CD4-positive, CD25-positive, alpha-beta regulatory T cell (primary cell): ENCODE measurements at places on chromosomes 13 and 19.

DNA sequence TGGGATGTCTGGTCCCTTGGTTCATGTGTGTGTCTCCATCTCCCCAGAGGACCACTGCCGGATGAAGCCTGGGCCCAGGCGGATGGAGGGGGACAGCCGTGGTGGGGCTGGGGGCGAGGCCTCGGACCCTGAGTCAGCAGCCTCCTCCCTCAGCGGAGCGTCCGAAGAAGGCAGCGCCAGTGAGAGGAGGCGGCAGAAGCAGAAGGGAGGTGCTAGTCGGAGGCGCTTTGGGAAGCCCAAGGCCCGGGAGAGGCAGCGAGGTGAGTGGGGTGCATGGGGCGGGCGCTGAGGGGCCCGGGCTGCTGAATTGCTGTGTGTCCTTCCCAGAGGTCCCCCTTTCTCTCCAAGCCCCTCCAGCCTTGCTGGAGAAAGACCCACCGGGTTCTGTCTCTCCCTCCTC, 3.2 kb downstream of the CCDC106 start:
- H3K4me3 ChIP-seq: no peak overlapping the region
- no peak for DNase-seq
- H3K27me3 ChIP-seq: no peaks in the 10 kb centered on the region
- no peak overlapping the region for H3K27ac ChIP-seq
- peaks cover 29% of the 10 kb centered on the region for H3K4me1 ChIP-seq
- H3K36me3 ChIP-seq: no peaks in the 10 kb centered on the region

GRCh38 chr19:35908010-35908441, at the start of gene TYROBP:
TYROBP (minus strand) TSS chr19:35908295; CDS start chr19:35908228, 67 bp downstream.
- no peak for DNase-seq
- H3K4me1 ChIP-seq: peaks cover 18% of the 10 kb centered on the region
- H3K36me3 ChIP-seq: no peaks in the 10 kb centered on the region
- no peak within 1 kb of the TSS for H3K27ac ChIP-seq

DNA sequence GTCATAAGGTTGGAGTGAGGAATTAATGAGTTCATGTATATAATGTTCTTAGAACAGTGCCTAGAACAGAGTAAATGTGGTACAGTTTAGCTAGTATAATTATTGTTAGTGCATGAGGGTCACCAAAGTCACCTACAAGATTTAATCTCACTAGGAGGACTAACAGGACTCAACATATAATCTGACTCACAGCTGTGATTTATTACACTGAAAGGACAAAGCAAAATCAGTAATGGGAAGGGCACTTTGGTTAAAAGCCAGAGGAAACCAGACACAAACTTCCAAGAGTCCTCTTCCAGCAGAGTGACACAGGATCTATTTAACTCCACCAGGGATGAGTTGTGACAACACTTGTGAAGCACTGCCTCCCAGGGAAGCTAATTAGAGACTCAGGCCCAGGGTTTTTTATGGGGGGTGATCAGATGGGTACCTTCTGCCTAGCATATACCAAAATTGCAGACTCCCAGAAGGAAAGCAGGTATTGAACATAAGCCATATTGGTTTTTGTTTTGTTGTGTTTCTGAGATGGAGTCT, 341.2 kb upstream of the DACH1 start:
- no peak overlapping the region for H3K4me3 ChIP-seq
- no peaks in the 10 kb centered on the region for H3K36me3 ChIP-seq
- no peaks in the 10 kb centered on the region for H3K27me3 ChIP-seq

- peak overlapping the region; percentile 61 for H3K27ac ChIP-seq
- peak; percentile 41 for DNase-seq
- H3K4me1 ChIP-seq: peaks cover 46% of the 10 kb centered on the region
- no peaks in the 10 kb centered on the region for H3K27me3 ChIP-seq
- peak overlapping the region; percentile 41 for H3K4me3 ChIP-seq
- no peaks in the 10 kb centered on the region for H3K36me3 ChIP-seq
Measured at GRCh38 chr19:58562122-58563033, 4.0 kb upstream of the UBE2M start.

- no peak for DNase-seq
- no peak overlapping the region for H3K27ac ChIP-seq
- no peaks in the 10 kb centered on the region for H3K36me3 ChIP-seq
- H3K27me3 ChIP-seq: no peaks in the 10 kb centered on the region
- H3K4me1 ChIP-seq: no peaks in the 10 kb centered on the region
Measured at GRCh38 chr19:401866-402511, 7.0 kb downstream of the C2CD4C start.

- H3K27me3 ChIP-seq: peaks cover 3% of the 10 kb centered on the region
- no peaks in the 10 kb centered on the region for H3K4me1 ChIP-seq
- no peaks in the 10 kb centered on the region for H3K36me3 ChIP-seq
- no peak overlapping the region for H3K27ac ChIP-seq
- DNase-seq: no peak
- H3K4me3 ChIP-seq: no peak overlapping the region
Measured at GRCh38 chr13:73665261-73665660, 468.9 kb downstream of the KLF12 start.

DNA sequence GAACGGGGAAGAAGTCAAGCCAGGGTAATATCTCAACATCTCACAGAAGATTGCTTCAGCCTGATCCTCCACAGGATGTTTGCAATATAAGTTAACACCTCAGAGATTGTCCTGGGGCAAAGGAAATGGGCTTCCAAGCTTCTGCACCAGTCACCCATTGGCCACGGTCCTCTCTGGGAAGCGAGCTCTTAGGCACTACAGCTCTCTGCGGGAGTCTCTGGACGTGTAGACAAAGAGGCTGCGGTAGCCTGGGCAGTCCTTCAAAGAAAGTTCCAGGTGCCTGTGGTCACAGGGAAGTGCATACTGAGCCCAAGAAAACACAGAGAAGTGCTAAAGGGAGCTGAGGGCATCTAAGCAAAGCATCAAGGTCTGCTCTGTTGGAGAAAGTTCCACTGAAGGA, 805.7 kb downstream of the DIAPH3 start:
- no peak for DNase-seq
- no peaks in the 10 kb centered on the region for H3K27me3 ChIP-seq
- no peaks in the 10 kb centered on the region for H3K36me3 ChIP-seq
- H3K27ac ChIP-seq: no peak overlapping the region
- H3K4me3 ChIP-seq: no peak overlapping the region
- peaks cover 3% of the 10 kb centered on the region for H3K4me1 ChIP-seq

DNA sequence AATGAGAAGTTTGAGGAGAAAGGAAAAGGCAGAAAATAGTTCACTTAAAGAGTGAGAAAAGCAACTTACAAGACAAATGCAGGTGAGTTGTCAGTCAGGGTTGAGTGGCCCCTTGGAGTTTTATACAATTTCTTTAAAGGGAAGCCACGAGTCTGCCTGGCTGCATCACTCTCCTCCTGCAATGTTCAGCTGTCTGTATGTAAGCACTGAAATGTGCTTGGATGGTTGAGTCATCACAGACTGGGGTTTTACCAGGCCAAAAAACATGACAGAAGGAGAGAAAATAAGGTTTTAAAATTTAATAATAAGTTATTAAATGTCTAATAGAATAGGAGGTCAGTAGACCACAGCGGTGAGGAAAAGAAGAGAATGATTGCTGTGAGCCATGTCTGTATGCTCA, 51.0 kb upstream of the FGF14 start:
- DNase-seq: no peak
- no peak overlapping the region for H3K27ac ChIP-seq
- no peak overlapping the region for H3K4me3 ChIP-seq
- H3K27me3 ChIP-seq: no peaks in the 10 kb centered on the region

- H3K36me3 ChIP-seq: no peaks in the 10 kb centered on the region
- H3K27ac ChIP-seq: no peak overlapping the region
- H3K4me3 ChIP-seq: no peak overlapping the region
- H3K27me3 ChIP-seq: no peaks in the 10 kb centered on the region
- H3K4me1 ChIP-seq: no peaks in the 10 kb centered on the region
Measured at GRCh38 chr13:73873940-73874830, 260.0 kb downstream of the KLF12 start.

DNA sequence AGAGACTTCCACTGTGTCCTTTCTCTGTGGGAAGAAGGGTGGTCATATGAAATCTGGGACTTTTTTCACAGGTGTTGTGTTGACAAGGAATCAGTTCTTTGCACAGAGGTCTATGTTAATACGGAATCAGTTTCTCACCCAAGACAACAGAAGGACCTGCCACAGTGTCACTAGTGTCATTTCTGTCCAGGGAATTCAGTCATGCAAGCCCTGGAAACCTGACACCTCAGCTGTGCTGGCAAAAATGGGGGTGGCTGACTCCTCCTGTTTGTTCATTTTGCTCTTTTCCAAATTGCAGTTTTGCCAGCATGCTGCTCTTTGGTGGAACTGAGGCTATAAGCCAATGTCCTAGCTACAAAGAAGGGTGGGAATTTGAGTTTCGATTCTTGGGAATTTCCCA, 49.8 kb upstream of the ESD start:
- H3K4me1 ChIP-seq: no peaks in the 10 kb centered on the region
- no peaks in the 10 kb centered on the region for H3K36me3 ChIP-seq
- peaks cover 10% of the 10 kb centered on the region for H3K27me3 ChIP-seq
- H3K27ac ChIP-seq: no peak overlapping the region
- H3K4me3 ChIP-seq: no peak overlapping the region

GRCh38 chr19:43779820-43780219, 953 bp downstream of the KCNN4 start:
- H3K27ac ChIP-seq: peak overlapping the region; percentile 77
- H3K27me3 ChIP-seq: no peaks in the 10 kb centered on the region
- peaks cover 89% of the 10 kb centered on the region for H3K4me1 ChIP-seq
- H3K4me3 ChIP-seq: peak overlapping the region; percentile 82
- H3K36me3 ChIP-seq: no peaks in the 10 kb centered on the region

DNA sequence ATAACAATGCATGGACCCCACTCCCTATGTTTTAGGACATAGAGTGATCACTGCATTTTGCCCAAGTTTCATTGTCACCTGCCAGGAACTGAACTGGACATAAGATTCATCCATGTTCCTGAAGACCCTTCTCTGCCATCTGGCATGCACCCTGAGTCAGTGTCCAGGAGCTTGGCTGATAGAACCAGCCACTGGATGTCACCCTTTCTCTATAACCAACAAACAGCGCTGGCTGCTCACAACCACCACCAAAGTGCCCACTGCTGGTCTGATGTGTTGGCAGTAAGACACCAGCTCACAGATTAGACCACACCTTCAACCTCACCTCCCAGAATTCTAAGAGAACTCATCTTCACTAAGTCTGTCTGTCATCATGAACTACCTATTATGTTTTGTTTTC, 333.4 kb downstream of the ITGBL1 start:
- no peak overlapping the region for H3K4me3 ChIP-seq
- DNase-seq: no peak
- H3K36me3 ChIP-seq: no peaks in the 10 kb centered on the region
- no peaks in the 10 kb centered on the region for H3K4me1 ChIP-seq

DNA sequence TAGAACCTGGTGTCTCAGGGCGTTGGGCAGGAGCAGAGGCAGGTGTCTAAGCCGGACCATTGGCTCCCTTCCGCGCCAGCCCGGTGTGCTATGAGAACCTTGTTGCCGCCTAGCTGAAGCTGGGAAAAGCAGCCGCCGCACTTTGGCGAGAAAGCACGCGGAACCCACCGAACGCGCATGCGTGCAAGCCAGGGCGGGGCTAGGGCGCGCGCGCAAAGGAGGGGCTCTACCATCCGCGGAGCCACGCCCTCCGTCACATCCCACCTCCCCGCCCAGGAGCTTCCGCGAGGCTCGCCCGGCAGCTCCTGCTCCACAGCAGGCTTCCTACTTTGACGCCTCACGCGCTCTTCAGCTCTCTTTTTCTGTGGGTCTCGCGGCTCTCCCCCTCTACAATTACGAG, 51.3 kb downstream of the WDR87 start:
- no peaks in the 10 kb centered on the region for H3K27me3 ChIP-seq
- H3K4me3 ChIP-seq: no peak overlapping the region
- no peaks in the 10 kb centered on the region for H3K36me3 ChIP-seq
- no peaks in the 10 kb centered on the region for H3K4me1 ChIP-seq

DNA sequence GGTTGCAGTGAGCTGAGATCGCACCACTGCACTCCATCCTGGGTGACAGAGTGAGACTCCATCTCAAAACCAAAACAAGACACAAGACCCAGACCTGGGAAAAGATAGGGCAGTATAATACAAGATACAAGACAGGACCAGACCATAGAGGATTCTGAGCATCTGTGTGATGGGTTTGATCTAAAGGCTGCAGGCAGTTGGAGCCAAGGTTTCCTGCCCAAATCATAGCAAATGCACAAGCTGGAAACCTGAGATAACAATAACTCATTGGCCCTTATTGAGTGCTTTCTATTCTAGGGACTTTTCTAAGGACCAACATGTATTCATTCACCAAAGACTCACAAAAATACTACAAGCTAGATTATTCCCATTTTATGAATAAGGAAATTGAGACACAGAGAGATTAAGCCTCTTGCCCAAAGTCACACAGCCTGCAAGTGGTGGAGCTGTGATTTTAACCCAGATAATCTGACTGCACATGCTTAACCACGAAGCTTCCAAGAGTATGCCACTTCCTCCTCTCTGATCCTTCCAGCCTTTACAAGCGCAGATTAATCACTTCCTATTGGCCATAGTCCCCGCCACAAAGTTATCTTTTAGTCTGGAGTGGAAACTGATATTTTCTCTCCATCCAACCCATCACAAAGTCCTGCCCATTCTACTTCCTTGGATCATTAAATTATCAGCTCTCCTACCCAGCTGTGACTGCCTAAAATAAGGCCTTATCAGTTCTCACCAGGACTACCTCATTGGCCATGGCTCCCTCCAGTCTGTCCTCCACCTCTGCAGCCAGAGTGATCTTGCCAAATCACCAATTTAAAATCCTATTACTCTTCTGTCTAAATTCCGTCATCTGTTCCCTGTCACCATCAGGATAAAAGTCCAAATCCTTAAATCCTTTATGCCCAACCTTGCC, 147.2 kb downstream of the FLT1 start:
- DNase-seq: no peak
- H3K27me3 ChIP-seq: no peaks in the 10 kb centered on the region
- H3K4me3 ChIP-seq: no peak overlapping the region
- no peak overlapping the region for H3K27ac ChIP-seq

DNA sequence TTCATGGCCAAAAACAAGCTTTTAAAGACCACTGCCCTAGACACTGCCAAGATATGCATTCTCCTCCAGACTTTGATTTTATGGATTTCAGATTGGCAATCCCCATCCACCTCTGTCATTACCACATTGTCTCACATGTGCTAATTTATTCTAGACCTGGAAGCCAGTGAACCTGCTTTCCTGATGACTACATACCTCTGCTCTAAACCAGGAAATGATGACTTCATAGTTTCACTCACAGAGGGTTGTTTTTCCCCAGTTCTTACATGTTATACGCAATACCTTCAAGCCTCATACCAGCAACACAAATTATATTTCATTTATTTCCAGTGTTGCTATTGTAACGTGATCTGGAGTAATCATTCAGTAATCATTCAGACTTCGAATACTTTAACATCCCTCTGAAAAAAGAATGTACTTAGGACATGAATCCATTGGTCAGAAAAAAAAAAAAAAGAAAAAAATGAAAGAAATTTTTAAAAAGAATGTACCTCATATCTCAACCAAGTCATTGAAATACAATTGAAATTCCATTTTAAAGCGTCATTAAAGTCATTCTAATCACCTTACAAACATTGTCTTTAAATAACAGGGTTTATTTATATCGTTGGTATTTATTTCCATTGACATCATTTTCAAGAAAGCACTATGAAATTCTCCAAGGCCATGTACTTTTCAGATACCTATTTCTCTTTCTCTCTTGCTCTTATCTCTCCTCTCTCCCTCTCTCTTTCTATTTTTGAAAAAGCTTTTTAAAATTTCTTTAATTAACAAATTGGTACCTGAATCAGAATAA, 33.4 kb upstream of the KLF5 start:
- H3K36me3 ChIP-seq: no peaks in the 10 kb centered on the region
- no peak for DNase-seq
- H3K27me3 ChIP-seq: no peaks in the 10 kb centered on the region
- no peak overlapping the region for H3K4me3 ChIP-seq
